T47D (cell line): ENCODE measurements at places on chromosomes 6 and 20.

GRCh38 chr20:55555075-55555650, 450.2 kb downstream of the CBLN4 start:
- DNase-seq, result no peak

DNA sequence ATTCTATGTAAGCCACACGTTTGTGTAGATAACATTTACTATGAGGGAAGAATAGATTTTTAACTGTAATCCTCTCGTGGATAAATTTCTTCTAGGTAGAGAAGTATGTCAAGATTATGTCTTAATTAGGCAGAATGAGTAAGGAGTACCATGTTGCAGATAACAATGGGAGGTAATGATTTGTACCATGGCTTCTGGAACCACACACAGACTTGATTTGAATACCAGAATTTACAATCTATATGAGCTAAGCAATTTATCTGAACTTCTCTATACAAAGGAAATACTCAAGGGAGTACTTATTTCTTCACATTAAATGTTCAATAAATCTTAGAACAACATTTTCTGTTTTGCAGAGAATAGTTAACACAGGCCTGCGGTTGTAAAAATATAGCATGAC, 51.5 kb downstream of the RPS12 start:
- DNase-seq, result no peak

GRCh38 chr20:19823216-19823615, 65.2 kb downstream of the RIN2 start:
- no peak for DNase-seq

GRCh38 chr20:24149881-24150307, 161.3 kb upstream of the GGTLC1 start:
- DNase-seq, result peak; percentile 65

DNA sequence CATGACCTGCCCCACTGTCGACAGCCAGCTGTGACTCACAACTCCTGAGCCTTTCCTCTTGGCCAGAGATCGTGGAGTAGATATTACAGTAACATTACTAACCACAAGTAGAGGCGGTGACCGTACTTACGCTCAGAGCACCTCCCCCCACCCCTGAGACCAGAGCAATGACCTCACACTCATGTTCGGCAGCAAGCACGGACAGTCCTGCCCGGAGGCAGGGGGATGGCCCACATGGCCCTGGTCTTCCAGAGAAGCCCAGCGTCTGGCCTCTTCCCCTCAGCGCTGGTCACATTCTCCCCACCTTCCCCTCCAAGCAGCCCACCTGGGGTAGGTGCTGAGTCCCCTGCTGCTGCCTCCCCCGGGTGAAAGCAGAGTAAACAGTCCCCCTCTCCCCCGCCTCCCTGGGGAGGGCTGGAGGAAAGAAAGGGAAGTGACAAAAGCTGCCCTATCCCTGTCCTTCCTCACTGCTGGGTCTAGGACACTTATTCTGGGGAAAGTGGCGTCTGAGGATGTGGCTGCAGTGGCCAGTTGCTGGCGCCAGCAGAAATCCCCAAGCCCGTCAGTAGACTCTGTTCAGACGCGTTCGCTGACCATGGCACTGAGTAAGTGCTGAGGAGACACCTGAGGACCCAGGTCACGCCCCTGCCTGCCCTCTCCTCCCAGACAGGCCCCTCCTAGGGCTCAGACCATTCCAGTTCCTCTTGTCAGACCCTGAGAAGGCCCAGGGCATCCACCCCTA, 68.5 kb downstream of the MRPL14 start:
- DNase-seq, result peak; percentile 96

DNA sequence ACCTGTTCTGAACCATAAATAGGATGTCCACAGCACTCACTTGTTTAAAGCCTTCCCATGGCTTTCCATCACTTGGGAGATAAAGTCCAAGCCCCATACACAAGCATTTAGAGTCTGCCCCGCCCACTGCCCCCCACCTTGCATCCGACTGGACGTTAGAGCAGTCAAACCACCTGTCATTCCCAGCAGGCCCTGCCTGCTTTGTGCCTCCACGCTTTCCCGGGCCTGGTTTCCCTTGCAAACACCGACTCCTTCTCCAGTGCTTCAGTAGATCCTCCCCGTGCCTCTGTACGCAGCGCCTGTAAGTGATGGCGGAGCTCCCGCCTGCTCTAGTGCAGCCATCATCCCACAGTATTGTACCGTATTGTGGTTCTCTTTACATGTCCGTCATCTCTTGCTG, 38.3 kb upstream of the INSM1 start:
- no peak for DNase-seq

DNA sequence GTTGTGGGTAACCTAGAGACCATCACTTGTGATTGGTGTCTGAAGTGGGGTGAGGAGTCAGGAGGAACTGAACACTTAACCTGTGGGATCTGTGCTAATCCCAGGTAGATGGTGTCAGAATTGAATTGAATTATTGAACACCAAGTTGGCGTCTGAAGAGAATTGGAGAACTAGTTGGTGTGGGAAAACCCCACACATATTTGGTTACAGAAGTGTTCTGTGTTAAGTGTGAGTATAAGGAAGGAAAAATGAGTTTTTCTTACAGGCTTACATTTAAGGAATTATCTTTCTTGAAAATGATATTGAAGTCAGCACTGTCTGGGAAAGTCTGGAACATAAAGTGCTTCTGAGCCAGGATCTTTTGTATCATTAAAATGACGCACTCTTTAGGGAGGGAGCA, 182.9 kb upstream of the ECI2 start:
- DNase-seq, result no peak

DNA sequence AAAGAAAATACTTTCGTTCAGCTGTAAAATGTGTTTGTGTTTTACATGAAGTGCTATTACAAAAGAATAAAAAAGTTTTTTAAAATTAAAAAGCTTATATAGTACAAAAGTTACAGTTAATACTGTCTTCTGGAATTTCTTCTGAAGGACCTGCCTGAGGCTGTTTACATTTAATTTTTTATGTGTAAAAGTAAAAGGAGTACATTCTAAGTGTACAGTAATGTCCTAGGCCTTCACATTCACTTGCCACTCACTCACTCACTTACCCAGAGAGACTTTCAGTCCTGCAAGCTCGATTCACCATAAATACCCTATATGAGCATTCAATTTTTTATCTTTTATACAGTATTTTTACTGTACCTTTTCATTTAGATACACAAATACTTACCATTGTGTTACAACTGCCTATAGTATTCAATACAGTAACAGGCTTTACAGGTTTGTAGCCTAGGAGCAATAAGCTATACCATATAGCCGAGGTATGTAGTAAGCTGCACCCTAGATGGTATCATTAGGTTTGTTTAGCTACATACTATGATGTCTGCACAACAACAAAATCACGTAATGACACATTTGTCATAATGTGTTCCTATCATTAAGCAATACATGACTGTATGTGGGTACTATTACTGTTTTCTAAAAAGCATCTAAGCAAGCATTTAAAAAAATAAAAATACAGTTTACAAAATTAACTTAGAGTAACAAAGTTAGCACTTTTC, 33.0 kb downstream of the RNF146 start:
- DNase-seq, result peak; percentile 56
